ENCODE measurements at places on chromosomes 13 and 19.

DNA sequence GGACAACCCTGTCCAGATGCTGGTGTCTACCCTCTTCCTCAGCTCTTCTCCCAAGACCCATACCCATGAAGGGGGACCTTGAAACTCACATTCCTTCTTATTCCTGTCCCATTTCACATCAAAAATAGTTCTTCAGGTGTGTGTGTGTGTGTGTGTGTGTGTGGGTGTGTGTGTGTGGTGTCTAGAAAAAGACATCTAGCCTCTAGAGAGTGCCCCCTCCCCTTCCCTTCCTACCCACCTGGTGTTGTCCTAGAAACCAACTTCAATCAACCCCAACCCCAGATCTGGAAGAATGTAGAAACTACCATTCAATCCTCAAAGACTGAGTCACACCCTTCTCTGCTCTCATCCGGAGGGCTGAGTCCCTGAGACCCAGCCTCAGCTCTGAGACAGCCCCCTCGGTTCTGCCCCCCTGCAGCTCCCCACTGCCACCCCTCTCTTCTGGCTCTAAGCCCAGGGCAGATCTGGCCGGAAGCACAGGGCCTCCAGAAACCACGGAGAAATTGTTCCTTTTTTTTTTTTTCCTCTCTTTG is 3.5 kb downstream of the KCNN4 start:
- DNase-seq: peak; percentile 64

GRCh38 chr13:38703255-38703654 is 16.4 kb downstream of the FREM2 start:
- DNase-seq: no peak

- no peak for DNase-seq
Observed at GRCh38 chr19:35216016-35216832, 12.3 kb downstream of the FAM187B start.

DNA sequence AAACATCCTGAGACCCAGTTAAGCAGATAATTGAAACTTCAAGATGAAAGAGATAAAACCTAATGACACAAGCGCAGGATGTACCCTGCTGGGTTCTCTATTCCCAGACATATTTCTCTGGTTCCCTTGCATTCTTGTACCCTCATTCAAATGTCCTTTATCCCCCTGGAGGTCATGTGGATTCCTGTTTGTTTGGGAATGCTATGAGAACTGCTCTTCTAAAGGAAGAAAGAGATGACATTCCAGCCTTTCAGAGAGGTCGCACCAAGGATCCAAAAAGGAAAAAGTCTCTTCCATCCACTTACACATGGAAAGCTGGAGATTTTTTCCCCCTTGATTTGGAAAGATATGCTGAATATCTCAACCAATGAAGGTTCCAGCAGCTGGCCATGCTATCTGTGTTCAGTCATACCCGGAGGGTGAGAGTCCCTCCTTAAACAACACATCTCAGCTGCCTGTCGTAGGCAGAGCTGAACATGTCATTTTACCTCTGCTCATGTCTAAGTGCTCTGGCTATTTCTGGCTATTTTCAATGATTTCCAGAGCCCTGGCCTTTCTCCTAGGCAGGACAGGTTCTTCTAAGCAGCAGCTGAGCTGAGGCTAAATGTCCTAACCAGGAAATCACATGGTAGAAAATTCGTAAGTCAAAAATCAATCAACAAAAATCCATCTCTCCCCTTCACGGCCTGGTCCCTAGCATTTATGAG is 52.5 kb downstream of the C13orf42 start:
- no peak for DNase-seq

DNA sequence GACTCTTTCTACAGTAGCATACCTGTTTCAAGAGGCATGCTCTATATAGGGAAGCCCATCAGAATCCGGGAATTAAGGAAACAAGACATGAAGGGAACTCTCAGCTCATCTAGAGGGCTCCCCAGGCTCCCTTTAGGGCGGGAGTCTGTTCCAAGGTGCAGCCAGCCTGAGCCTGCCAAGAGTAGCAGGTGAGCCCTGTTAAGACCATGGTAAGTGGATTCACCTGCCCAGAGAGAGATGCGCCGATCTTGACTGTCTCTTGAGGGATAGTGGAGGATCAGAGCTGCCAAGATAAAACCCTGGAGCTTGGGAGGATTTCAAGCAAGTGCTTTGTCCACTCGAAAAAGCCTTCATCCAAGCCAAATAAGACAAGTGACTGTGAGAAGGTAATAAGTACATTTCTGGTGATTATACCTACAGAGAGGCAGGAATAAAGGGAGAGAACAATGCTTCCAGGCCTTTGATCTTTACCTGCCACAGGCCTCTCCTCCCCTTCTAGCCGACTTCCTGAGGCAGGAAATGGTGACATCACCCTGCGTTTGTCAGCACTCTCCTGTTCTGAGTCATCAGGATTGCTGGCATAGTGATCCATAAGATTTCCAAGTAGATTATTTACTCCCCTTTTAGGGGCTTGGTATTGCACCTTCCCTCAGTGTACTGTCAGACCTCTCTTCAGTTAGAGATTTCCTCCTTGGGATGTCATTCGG is 31.5 kb downstream of the KLF5 start:
- peak; percentile 8 for DNase-seq

DNA sequence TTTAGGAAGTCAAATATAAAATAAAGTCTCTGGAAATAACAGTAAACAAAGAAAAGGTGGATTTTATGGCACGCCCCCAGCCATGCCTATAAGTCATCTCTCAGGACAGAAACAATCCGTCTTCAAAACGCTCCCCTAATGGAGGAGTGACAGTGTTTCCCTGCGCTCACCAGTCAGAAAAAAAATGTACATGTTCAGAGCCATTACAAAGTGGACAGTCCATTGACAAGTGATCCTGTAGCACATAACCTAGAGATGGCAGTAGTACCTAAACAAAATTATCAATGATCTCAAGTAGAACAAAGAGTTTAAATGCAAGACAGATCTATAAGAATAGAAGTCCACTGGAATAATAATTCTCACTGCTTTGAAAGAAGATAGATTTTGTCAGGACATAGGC is 891.7 kb upstream of the MIR17HG start:
- no peak for DNase-seq

DNA sequence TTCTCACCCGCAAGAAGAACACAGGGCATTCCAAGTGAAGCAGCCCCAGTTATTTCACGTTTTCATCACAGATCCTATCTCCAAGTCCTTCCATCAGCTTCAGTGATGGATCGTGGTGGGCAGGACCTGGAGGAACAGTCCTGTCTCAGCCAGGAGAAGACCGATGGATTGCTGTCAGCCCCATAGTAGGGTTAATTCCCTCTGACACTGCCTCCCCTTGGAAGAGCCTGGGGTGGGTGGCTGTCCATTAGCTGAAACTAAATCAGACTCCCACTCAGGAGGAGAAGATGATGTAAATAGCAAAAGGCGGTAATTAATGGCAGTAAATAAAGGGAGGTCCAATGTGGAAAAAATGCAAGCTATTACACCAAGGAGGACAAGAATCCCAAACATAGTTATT is 131.0 kb downstream of the TNFRSF19 start:
- no peak for DNase-seq

- DNase-seq: peak; percentile 25
Observed at GRCh38 chr19:57099199-57099661, 20.6 kb upstream of the USP29 start.

GRCh38 chr19:48117515-48118130 is 7.0 kb upstream of the PLA2G4C start:
- DNase-seq: no peak

DNA sequence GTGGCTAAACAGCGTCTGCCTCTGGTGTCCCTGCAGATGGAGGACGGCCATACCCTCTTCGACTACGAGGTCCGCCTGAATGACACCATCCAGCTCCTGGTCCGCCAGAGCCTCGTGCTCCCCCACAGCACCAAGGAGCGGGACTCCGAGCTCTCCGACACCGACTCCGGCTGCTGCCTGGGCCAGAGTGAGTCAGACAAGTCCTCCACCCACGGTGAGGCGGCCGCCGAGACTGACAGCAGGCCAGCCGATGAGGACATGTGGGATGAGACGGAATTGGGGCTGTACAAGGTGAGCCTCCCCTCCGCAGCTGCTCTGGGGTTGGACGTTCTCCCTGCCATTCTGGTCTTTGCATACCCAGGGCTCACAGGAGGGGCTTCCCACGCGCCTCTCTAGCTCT is 19.9 kb downstream of the UHRF1 start:
- DNase-seq: no peak

- no peak for DNase-seq
Observed at GRCh38 chr13:76723551-76724232, 162.5 kb downstream of the KCTD12 start.

GRCh38 chr19:47644743-47645482 is 36.0 kb downstream of the BICRA start:
- DNase-seq: no peak

GRCh38 chr19:29715701-29716581 is 880 bp upstream of the C19orf12 start:
- no peak for DNase-seq

GRCh38 chr13:95784161-95784899 is 107.4 kb downstream of the DNAJC3 start:
- DNase-seq: no peak

DNA sequence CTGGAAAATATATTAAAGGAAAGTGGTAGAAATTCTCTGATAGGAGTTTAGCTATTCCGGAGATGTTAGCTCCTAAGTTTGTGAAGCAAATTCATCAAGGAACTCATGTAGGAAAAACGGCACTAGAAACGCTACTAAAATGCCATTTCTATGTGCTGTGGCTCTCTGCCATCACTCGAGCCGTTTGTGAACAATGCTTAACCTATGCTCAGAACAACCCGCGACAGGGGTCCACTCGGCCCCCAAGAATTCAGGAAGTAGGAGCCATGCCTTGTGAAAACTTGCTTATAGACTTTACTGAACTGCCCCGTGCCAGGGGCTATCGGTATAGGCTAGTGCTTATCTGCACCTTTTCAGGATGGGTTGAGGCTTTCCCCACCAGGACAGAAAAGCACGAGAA is 14.2 kb upstream of the SLC15A1 start:
- no peak for DNase-seq

GRCh38 chr13:106796280-106797047 is 228.5 kb upstream of the ARGLU1 start:
- DNase-seq: no peak

DNA sequence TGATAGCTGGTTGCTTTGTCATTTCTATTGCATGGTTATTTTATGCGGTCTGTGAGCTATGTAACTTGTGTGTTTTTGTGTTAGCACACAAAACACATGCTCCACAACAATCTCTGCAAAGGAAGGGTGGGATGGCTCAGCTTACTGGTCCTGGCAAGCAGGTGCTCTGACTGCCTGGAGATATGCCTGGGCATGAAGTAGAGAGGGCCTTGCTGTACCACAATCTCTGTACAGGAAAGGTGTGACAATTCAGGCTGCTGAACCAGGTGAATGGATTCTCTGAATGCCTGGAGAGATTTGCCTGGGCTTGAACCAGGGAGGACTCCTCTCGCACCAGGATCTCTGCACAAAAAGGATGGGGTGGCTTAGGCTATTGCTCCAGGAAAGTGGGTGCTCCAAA is 69.5 kb downstream of the STOML3 start:
- no peak for DNase-seq

DNA sequence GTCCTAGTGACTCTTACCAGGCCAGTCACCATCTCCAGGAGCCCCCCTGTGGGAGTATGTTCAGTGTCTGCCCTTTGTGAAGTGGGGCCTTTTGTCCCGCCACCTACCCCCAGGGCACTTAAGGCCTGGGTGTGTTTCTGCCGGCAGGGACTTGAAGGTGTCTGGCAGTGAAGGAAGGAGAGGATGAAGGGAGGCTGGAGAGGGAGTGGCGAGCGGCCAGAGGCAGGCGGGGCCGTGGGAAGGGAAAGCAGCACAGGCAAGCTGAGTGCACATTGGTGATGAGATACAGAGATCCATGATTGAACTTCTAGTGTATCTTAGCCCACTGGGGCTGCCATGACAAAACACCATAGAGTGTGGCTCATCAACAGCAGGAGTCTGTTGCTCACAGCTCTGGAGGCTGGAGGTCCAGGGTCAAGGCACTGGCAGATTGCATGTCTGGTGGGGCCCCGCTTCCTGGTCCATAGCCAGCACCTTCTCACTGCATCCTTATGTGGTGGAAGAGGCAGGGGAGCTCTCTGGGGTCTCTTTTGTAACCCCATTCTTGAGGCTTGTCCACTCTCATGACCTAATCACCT is 17.5 kb downstream of the CUL4A start:
- DNase-seq: no peak

- no peak for DNase-seq
Observed at GRCh38 chr13:50912851-50913250, 3.3 kb downstream of the RNASEH2B start.

- peak; percentile 54 for DNase-seq
Observed at GRCh38 chr13:39684531-39685137, 29.2 kb downstream of the COG6 start.

GRCh38 chr13:97485320-97485719 is 51.4 kb downstream of the RAP2A start:
- DNase-seq: no peak

- DNase-seq: no peak
Observed at GRCh38 chr13:78786459-78786858, 127.5 kb upstream of the OBI1 start.

- DNase-seq: peak; percentile 53
Observed at GRCh38 chr19:6958791-6959190, 62.4 kb downstream of the MBD3L2B start.

- DNase-seq: no peak
Observed at GRCh38 chr13:42747399-42747873, 33.9 kb upstream of the FAM216B start.

DNA sequence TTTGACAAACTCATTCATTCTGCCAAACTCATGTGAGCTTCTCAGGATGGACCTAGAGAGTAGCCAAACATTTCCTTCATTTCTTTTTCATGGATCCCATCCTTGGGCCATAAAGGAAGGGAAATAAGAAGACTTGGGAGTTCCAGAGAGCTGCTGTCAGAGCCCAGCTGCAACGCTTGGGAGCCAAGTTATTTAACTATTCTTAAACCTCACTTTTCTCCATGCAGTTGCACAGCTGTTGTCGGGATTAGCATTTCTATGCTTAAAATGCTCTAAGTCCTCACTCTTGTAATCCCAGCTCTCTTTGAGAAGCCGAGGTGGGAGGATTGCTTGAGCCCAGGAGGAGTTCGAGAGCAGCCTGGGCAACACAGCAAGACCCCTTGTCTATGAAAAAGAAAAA is 11.7 kb upstream of the CASP14 start:
- DNase-seq: no peak

DNA sequence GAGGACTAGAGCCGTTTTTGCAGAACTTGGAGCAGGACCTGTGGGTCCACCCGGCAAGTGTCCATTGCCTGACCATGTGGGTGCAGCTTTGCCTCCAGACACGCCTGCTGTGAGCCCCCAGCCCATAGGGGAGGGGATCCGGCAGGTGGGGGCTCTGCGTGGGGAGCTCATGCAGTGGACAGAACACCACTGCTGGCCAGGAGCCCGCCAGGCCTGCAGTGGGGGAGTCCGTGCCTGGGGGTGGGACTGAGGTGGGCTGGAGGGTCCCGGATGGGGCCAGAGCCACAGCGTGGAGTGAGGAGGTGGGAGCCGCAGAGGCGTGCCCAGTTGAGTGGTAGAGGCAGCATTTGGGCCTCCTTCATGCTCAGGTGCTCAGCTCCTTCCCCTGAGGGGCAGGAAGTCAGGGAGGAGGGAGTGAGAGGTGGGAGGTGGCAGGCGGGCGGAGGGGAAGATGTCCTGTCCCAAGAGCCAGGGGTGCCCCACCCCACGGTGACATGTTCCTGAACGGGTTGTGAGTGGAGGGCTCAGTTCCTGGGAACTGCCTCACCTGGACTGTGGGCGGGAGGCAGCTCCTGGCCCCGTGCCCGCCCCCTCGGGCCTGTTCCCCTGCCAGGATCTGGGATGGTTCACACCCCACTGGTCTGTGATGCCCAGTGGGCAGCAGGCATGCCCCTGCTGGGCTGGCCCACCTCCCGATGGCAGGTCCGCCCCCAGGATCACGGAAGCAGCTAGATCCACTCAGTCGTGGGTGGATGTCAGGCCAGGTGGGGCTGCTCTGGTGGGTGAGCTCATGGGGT is 8.8 kb downstream of the ADAT3 start:
- no peak for DNase-seq
